Stomach (tissue), 19 donors: ENCODE measurements at places on chromosomes 13 and 19.

GRCh38 chr19:31049431-31049830 is 299.8 kb downstream of the TSHZ3 start:
- no peaks in the 10 kb centered on the region for H3K36me3 ChIP-seq
- no peaks in the 10 kb centered on the region for H3K27me3 ChIP-seq
- no peak overlapping the region for H3K27ac ChIP-seq
- no peaks in the 10 kb centered on the region for H3K4me1 ChIP-seq

GRCh38 chr19:14377883-14378328 is 3.3 kb upstream of the ADGRE5 start:
- H3K27me3 ChIP-seq, result no peaks in the 10 kb centered on the region
- no peak overlapping the region for H3K27ac ChIP-seq
- peaks cover 47% of the 10 kb centered on the region for H3K4me1 ChIP-seq
- no peak for DNase-seq
- H3K4me3 ChIP-seq, result no peak overlapping the region

- DNase-seq, result peak; percentile 58
- H3K4me1 ChIP-seq, result peaks cover 31% of the 10 kb centered on the region
- H3K36me3 ChIP-seq, result no peaks in the 10 kb centered on the region
- peak overlapping the region; percentile 51 for H3K4me3 ChIP-seq
- peaks cover 100% of the 10 kb centered on the region for H3K27me3 ChIP-seq
These were observed 145.6 kb upstream of the ZNF536 start for GRCh38 chr19:30226464-30227011.

GRCh38 chr19:38251564-38252051 is 4.6 kb downstream of the PPP1R14A start:
- no peaks in the 10 kb centered on the region for H3K36me3 ChIP-seq
- no peak for DNase-seq
- H3K4me3 ChIP-seq, result peak overlapping the region; percentile 42
- H3K27me3 ChIP-seq, result peaks cover 17% of the 10 kb centered on the region
- H3K27ac ChIP-seq, result peak overlapping the region; percentile 89
- peaks cover 39% of the 10 kb centered on the region for H3K4me1 ChIP-seq

GRCh38 chr19:39211731-39212374 is 7.8 kb upstream of the SYCN start:
- H3K4me1 ChIP-seq, result no peaks in the 10 kb centered on the region
- no peaks in the 10 kb centered on the region for H3K36me3 ChIP-seq
- no peak overlapping the region for H3K27ac ChIP-seq
- H3K4me3 ChIP-seq, result no peak overlapping the region
- no peak for DNase-seq

DNA sequence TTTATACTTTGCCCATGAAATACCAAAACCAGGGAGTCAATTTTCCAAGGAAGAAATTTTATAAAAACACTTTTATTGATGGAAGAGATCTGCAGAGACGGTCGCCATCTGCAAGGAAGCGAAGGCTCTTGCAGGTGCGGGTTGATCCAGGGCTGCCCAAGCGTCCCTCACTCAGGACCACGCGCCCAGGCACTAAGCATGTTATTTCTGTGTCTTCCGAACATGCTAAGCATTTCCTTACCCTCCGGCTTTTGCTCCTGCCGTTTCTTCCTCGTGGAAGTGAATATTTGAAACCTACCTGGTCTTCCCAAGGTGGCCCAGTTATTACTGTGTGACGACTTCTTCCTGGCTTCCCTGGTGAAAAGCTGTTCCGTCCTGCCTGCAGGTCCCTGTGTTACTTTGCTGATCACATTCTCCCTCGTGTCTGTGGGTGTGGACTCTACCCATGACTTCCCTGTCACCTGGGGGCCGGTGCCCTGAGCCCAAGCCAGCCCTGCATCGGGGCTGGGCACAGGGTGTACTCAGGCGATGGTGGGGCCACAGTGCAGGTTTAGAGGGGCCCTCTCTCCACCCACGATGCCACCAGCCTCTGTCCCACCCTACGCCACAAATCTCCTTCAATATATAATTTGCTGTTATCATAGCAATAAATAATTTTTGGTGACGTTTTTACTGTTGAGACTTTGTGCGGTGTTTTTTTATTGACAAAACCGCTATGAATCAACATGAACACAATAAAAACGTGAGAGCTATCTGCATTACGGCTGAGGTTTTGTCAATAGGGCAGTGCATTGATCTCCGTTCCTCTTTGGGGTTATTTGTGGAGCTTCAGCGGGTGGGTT is 119.4 kb downstream of the URI1 start:
- H3K36me3 ChIP-seq, result no peaks in the 10 kb centered on the region
- H3K27ac ChIP-seq, result no peak overlapping the region
- no peaks in the 10 kb centered on the region for H3K4me1 ChIP-seq
- H3K27me3 ChIP-seq, result peaks cover 4% of the 10 kb centered on the region
- DNase-seq, result no peak
- H3K4me3 ChIP-seq, result no peak overlapping the region

GRCh38 chr13:41465898-41466320 is 8.6 kb downstream of the RGCC start:
- no peak for DNase-seq
- H3K4me1 ChIP-seq, result peaks cover 14% of the 10 kb centered on the region
- no peaks in the 10 kb centered on the region for H3K27me3 ChIP-seq

- no peak for DNase-seq
- peaks cover 45% of the 10 kb centered on the region for H3K27me3 ChIP-seq
- no peaks in the 10 kb centered on the region for H3K36me3 ChIP-seq
- H3K4me3 ChIP-seq, result no peak overlapping the region
- H3K27ac ChIP-seq, result no peak overlapping the region
These were observed 2.3 kb downstream of the MCF2L start for GRCh38 chr13:112971288-112971643.

DNA sequence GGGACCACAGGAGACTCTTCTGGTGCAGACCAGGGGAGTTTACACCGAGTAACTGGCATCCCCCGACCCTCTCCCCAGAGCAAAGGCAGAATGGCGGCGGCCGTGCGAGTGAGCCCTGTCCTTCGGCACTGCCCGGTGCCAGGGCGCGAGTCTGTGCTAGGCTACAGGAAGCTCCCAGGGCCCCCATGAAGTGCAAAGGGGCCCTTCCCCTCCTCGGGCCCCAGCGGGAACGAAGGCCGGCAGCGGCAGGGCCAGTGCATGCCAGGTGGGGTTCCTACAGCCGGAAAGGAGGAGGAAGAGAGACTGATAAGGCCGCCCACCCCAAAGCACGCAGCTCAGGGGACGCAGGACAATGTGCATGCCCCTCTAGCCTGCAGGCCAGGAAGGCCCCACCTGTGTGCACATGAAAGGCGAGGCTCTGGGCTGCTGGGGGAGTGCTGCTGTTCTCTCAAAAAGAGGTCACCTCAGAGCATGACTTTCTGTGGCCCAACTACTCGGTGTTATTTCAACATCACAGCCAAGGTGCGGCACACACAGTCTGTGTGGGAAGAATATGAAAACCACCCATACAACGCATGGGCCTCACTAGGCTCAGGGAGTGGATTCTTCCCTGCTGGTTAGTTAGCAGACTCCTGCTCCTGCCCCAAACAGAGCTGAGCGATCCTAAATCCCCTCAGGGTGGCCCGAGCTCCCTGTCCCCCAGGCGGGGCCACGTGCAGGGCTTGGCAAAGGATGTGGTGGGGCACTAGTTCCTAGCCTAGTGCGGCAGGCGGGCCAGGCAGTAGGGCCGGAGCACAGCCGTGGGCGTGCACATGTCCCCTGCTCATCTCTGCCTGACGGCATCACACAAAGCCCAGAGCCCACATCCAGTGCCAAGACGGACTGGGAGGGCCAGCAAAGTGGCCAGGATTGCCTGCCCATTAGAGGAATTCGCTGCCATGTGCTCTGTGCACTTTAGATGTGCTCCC is 28.4 kb upstream of the TIMM44 start:
- H3K4me1 ChIP-seq, result no peaks in the 10 kb centered on the region
- H3K4me3 ChIP-seq, result no peak overlapping the region
- DNase-seq, result peak; percentile 24
- peaks cover 42% of the 10 kb centered on the region for H3K36me3 ChIP-seq
- no peak overlapping the region for H3K27ac ChIP-seq

DNA sequence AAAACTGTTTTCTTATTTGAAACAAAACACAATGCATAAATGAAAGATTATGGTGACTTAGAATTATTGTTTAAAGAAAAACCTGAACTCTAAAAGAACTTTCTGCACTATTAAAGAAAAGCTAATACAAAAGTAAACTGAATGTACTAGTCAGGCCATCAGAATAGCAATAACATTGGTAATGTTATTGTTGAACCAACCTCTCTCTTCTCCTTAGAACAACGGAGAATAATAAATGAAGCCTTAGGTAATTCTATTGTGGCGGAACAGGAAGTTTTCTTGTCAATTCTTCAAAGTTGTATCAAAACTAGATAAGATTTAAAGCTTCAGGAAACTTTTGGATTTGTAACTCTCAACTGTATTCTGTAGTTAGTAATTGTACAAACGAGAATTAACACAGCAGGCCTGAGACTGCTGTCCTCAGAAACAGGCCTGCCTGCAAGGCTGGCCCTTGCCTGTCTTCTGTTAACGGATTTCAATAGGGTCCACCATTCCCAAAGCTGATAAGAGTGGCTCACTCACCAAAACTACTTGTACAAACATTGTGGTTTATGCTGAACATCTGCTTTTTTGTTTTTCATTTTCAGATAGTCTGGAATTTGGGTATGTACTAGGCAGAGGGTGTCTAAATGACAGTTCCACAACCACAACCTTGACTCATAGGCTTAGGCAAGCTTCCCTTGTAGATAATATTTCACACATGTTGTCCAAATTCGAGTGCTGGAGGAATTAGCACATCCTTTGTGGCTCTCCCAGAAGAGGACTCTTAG is 825.8 kb downstream of the GPC5 start:
- no peak for DNase-seq
- H3K27me3 ChIP-seq, result no peaks in the 10 kb centered on the region
- no peaks in the 10 kb centered on the region for H3K36me3 ChIP-seq
- H3K4me1 ChIP-seq, result no peaks in the 10 kb centered on the region
- H3K27ac ChIP-seq, result peak overlapping the region; percentile 33

DNA sequence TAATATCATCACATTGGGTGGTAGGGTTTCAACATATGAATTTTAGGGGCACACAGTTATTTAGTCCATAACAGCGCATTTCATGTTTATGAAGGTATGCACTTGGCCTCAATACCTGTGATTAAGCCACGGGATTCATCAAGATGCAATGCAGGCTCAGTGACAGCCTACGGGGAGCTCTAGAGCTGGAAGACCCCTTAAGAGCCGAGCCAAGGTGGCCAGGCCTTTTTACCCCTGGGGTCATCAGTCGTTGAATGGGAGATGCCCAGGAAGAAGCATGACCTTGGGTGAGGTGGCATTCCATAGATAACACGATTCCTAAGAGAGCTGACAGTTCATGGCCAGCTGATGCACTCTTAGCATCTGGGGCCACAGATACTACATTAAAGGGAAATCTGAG is 380.0 kb downstream of the ZNF536 start:
- H3K27me3 ChIP-seq, result no peaks in the 10 kb centered on the region
- H3K4me1 ChIP-seq, result no peaks in the 10 kb centered on the region
- H3K27ac ChIP-seq, result no peak overlapping the region
- H3K36me3 ChIP-seq, result no peaks in the 10 kb centered on the region
- no peak overlapping the region for H3K4me3 ChIP-seq

GRCh38 chr19:1851654-1852580 is 3.6 kb upstream of the REXO1 start:
- H3K27ac ChIP-seq, result no peak overlapping the region
- H3K4me1 ChIP-seq, result peaks cover 72% of the 10 kb centered on the region
- no peaks in the 10 kb centered on the region for H3K27me3 ChIP-seq
- no peaks in the 10 kb centered on the region for H3K36me3 ChIP-seq

DNA sequence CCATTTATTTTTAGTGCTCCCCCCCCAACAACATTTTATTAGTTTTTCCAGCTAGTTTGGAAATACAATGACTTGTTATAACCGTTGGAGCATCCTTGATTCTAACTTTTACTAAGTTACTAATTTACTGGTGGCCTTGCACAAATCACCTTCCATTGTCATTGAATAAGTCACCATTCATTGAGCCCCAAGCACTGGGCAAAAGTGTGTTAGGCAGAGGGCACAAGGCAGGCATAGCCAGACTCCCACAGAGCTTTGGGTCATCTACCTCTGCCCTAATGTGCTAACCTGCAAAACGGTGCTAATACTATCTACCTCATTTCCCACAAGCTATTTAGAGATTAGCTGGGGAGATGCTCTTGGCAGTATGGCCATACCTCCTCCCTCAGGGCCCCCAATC is 86.8 kb upstream of the RNF113B start:
- peaks cover 23% of the 10 kb centered on the region for H3K4me1 ChIP-seq
- H3K27ac ChIP-seq, result no peak overlapping the region

GRCh38 chr13:70090036-70090723 is 17.4 kb upstream of the ATXN8OS start:
- H3K27ac ChIP-seq, result no peak overlapping the region
- no peaks in the 10 kb centered on the region for H3K36me3 ChIP-seq
- H3K4me1 ChIP-seq, result no peaks in the 10 kb centered on the region
- H3K4me3 ChIP-seq, result no peak overlapping the region
- DNase-seq, result no peak

DNA sequence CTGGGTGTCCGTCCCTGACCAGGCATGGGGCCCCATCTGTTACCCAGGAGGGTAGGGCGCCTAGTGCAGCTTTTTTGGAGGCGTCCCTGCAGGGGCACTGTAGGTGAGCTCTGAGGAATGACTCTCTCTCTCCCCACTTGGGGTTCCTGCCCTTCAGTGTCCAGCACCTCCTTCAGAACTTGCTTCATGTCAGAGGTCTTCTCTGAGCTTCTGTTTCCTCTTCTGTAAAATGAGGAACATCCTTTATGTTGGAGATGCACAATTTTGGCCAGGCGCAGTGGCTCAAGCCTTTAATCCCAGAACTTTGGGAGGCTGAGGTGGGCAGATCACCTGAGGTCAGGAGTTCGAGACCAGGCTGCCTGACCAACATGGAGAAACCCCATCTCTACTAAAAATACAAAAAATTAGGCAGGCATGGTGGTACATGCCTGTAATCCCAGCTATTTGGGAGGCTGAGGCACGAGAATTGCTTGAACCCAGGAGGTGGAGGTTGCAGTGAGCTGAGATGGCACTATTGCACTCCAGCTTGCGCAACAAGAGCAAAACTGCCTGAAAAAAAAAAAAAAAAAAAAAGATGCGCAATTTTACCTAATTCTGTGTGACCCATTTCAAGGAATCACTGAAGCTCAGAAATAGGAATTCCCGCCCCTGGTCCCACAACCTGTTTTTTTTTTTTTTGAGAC is 15.2 kb upstream of the PIK3R2 start:
- H3K27ac ChIP-seq, result no peak overlapping the region
- H3K36me3 ChIP-seq, result peaks cover 18% of the 10 kb centered on the region
- no peak for DNase-seq
- H3K4me1 ChIP-seq, result no peaks in the 10 kb centered on the region
- H3K27me3 ChIP-seq, result no peaks in the 10 kb centered on the region

GRCh38 chr19:36140304-36141038 is 605 bp downstream of the CAPNS1 start:
- peak; percentile 39 for DNase-seq
- H3K4me3 ChIP-seq, result peak overlapping the region; percentile 84
- H3K27ac ChIP-seq, result peak overlapping the region; percentile 97
- peaks cover 35% of the 10 kb centered on the region for H3K36me3 ChIP-seq

GRCh38 chr19:38079926-38080380 is 144.1 kb downstream of the DPF1 start:
- no peaks in the 10 kb centered on the region for H3K27me3 ChIP-seq
- no peak overlapping the region for H3K4me3 ChIP-seq
- H3K27ac ChIP-seq, result no peak overlapping the region
- H3K4me1 ChIP-seq, result no peaks in the 10 kb centered on the region
- peaks cover 25% of the 10 kb centered on the region for H3K36me3 ChIP-seq
